Airway epithelial cell (primary cell): ENCODE measurements at places on chromosomes 6 and 20. TPM values are rescaled to one million over a fixed set of nuclear protein-coding genes. Genes with fewer than 3 reads are reported as not detected.

The ERVFRD-1 gene
- total RNA-seq: not detected in 2 replicates

The NR2E1 gene
- total RNA-seq: not detected in 2 replicates

The RFX6 gene
- total RNA-seq: not detected in 2 replicates

The MYLK2 gene
- total RNA-seq: not detected in 2 replicates

The GLP1R gene
- not detected in 2 replicates for total RNA-seq

The MAS1 gene
- total RNA-seq: not detected in 2 replicates

The LRRC1 gene
- total RNA-seq: 16.4 and 20.4 TPM in 2 replicates

The C2 gene
- 0.21 TPM in 1 of 2 replicates, not detected in the other for total RNA-seq

The WFDC10A gene
- total RNA-seq: not detected in 2 replicates

The LAMA2 gene
- total RNA-seq: 0.37 and 0.49 TPM in 2 replicates

The LY6G5B gene
- total RNA-seq: 0.60 and 2.1 TPM in 2 replicates

The KHDC1 gene
- total RNA-seq: 1.4 and 1.7 TPM in 2 replicates

The ZNF391 gene
- total RNA-seq: 0.65 and 2.8 TPM in 2 replicates
